ENCODE measurements at places on chromosomes 3 and 15.

DNA sequence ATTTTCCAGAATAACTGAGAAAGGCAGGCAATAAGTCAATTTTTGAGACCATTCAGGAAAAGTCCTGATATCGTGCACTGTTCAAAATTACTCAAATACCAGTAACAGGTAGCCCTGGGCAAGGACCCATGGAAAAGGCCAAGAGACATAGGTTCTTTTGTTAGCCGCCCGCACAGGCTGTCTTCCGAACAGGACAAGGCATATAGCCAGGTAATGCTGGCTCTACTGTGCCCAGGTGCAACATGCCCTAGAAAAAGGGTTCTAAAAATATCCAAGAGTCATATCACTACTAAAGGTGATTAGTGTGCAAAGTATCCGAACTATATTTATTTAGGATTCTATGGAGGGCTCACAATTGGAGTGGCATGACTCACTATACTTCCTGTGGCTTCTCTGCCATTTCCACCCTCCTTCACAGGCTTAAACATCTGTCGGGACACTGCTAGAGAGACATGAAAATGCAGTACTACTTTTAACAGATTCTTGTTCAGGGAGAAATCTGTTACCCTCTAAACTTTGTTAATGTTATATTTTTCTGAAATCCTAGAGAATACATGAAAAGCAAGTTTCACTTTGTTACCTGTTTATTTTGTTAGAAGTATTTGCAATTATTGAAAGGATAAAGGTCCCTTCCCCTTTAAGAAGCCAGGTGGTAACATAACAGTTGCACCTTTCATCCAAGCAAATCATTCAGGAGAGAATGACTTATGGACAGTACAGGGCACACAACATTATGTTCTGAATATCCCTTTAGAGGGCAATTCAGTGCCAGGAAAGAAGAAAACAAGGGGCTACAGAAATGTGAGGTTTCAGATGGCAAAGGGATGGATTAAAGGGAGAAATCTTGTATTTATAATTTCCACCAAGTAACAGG lies 293.3 kb upstream of the THBS1 start:
- peak; percentile 71 for DNase-seq

DNA sequence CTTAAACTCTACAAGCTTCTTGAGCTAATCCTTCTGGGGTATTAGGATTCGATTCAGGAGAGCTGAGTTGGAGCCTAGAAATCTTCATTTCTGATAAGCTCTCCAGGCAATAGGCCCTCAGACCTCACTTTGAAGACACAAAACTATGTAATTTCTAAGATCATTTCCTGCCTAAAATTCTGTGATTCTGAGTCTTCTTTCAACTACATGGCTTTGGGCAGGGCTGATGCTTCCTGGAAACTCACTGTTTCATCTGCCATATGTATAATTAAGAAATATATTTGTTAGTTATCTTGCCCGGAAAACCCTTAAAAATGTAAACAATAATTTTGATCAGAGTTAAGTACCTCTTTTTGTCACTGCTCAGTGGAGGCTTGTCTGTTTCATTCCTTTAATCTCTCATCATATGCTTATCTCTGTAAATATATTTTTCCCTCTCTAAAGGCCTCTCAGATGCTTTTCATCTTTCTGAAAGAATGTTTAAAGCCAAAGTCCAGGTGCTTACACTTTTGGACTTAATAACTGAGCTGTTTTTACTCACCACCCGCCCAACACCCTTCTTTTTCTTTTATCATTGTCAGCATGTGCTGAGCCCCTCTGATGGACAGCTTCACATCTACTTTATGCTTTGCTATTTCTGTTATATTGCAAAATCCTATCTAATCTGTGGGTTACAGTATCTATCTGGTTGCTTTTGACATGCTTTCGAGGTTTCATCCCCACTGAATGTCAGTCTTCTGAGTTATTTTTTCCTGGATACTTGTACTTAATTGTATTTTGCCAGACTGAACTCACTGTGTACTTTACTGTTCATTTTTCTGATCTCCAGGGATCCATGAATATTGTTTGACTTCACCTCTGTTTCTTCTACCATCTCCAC lies 38.2 kb downstream of the FILIP1L start:
- no peak for DNase-seq

DNA sequence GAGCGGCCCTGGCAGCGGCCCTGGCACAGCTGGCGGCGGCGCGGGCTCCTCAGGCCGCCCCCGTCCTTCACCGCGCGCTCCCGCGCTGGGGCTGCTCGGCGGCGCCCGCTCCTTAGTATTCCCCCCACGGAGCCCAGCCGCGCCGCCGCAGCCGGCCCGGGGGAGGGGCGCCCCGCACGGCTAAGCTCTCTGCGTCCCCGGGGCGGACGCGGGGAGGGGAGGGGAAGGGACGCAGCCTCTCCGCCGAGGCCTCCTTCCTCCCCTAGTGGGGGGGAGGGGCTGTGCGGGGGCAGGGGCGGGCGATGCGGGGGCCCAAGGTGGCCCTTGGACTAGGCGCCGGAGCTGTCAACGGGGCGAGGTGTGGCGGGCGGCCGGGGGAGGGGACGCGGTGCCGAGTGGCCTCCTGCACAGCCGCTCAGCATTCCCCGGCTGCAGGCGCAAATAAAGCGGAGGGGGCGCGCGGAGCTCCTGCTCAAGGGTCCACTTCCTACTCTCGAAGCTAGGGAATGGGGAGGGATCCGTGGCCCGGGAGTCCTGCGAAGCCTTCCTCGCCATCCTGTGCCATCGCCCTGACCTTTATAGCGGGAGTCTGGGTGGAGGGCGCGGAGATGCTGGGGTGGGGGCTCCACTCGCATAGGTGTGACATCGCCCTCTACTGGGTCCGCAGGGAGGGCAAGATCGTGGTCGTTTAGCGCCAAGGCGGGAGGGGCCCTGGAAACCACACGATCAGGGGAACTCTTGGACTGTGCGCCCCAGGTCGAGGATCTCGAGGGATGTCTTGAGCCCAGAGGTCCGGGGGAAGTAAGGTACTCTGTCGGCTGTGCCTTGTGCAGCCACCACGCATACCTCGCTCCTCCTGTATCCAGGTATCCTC lies 22.2 kb downstream of the EPHB3 start:
- DNase-seq: no peak

GRCh38 chr3:178001670-178002101 lies 534.5 kb upstream of the KCNMB2 start:
- DNase-seq: no peak

DNA sequence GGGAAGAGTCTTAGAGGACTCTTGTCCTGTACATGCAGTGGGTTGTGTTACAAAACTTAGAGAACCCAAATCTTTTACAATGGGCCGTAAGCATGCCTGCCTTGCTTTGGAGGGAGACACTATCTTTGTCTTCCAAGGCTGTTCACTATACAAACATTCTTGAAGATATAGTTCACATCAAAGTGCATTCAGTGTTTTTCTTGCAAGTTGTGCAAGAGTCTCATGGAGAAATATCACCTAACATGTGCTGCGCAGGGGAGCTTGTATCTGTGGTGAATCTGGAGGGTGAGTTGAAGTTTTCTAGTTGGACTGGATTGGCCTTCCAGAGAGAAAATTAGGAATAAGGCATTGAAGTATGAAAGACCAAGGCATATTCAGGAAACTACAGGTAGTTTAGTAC lies 7.8 kb upstream of the PRTG start:
- no peak for DNase-seq
